ENCODE measurements at places on chromosomes 6 and 20.

DNA sequence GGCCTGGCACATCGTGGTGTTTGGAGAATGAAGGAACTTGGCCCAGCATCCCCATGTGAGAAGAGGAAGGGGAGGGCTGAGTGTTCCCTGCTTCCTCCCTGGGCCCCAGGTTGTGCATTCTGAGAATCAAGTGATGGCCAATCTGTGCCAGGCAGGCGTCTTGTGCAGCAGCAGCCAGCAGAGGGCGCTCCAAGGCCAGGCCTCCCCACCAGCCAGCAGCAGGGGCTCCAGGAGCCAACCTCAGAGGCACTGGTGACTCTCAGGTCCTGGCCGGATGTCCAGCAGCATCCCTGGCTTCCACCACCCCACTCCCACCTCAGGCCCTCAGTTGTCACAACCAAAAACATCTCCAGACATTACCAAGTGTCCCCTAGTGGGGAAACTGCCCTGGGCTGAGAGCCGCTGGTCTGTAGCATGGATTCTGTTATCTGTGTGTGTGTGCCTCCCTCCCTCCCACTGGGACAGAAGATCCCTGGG is 192.0 kb downstream of the PREX1 start:
- DNase-seq = peak; percentile 35
- no peak overlapping the region for H3K27ac ChIP-seq
- no peaks in the 10 kb centered on the region for H3K36me3 ChIP-seq

GRCh38 chr6:84428300-84428907 is 201.0 kb upstream of the CEP162 start:
- no peaks in the 10 kb centered on the region for H3K36me3 ChIP-seq
- no peaks in the 10 kb centered on the region for H3K4me1 ChIP-seq
- H3K27me3 ChIP-seq = peaks cover 5% of the 10 kb centered on the region
- H3K27ac ChIP-seq = no peak overlapping the region
- DNase-seq = peak; percentile 44

DNA sequence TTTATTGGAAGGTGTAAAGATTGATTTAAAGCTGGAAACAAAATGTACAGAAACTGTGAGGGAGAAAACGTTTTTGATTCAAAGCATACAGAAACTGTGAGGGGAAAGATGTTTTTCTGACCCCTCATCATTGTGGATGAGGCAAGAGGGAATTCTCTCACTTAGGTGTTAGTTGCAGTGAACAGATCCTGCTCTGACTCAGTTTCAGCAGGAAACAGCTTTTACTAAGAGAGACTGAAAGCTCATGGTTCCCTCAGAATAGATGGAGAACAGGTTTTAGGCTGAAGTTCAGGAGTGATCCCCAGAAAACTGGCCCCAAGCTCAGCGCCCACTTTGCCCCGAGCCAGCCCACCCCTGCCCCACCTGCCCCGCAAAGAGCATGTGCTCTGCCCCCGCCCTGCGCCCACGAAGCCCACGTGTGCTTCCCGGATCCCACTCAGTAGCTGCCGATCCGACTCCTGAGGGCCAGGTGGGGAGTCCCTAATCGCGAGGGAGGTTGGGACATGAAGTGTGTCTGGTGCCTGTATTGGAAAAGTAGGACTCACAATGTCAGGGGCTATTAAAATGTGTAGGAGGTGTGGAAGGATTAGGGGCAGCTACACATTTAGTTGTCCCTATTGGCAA is 41.2 kb downstream of the DUSP22 start:
- no peak for DNase-seq
- H3K27ac ChIP-seq = no peak overlapping the region
- H3K36me3 ChIP-seq = no peaks in the 10 kb centered on the region
- peaks cover under 1% of the 10 kb centered on the region for H3K4me1 ChIP-seq

GRCh38 chr20:42191140-42191860 is 573.1 kb upstream of the CHD6 start:
- no peaks in the 10 kb centered on the region for H3K36me3 ChIP-seq
- H3K4me1 ChIP-seq = no peaks in the 10 kb centered on the region
- no peak overlapping the region for H3K27ac ChIP-seq

GRCh38 chr6:121652726-121653623 is 217.5 kb downstream of the GJA1 start:
- peaks cover 3% of the 10 kb centered on the region for H3K4me1 ChIP-seq
- no peak overlapping the region for H3K4me3 ChIP-seq
- DNase-seq = peak; percentile 92
- H3K27me3 ChIP-seq = no peaks in the 10 kb centered on the region

DNA sequence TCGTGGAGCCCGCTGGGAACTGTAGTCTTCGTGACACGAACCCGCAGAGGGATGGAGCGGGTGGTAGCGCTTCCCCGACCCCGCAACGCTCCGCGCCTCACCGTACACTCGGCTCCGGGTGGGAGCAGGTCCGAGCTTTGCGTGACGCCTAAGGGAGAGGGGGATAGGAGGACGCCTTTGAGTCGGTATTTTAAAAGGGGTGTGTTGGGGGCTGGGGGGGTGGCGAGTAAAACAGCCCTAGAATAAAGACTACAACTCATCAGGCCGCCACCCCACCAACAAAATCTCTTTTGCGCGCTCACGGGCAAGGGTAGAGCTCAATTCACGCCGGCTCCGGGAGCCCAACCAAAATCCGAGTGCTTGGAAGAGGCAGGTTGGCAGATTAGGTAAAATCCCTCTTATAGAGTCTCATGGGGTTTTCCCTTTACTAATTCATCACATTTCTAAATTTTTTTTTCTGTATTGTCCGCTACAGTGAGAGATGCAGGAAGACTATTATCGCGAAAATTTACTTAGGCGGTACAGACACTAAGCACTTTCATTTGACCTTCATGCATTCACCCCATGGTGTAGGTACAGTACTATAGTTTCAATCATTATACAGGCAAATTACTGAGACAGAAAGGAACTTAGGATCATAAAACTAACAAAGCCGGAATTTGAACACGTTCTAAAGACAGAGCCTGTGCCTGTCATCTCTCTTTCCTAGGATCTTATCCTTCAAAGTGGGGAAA is 706 bp upstream of the SNX14 start:
- peak overlapping the region; percentile 98 for H3K4me3 ChIP-seq
- H3K27me3 ChIP-seq = no peaks in the 10 kb centered on the region
- peak; percentile 29 for DNase-seq
- peaks cover 5% of the 10 kb centered on the region for H3K4me1 ChIP-seq
- H3K27ac ChIP-seq = peak overlapping the region; percentile 97
- no peaks in the 10 kb centered on the region for H3K36me3 ChIP-seq

DNA sequence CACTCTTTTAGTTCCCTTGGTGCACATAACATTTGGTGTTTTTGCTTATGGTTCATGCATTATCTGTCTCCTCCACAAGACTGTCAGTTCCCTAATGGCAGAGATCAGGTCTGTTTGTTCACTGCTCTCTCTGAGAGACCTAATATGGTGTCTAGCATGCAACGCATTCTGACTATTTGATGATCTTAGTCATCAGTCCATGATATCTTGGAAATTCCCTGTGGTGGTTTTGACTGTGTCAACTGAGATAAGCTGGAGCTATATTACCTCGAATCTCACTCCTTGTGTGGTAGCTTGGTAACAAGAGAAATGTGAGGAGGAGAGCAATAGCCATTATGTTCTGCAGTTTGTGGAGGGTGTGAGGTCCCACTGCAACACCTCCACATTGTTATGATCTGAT is 229.8 kb downstream of the FRK start:
- no peaks in the 10 kb centered on the region for H3K36me3 ChIP-seq
- H3K27me3 ChIP-seq = no peaks in the 10 kb centered on the region
- H3K4me1 ChIP-seq = no peaks in the 10 kb centered on the region
- DNase-seq = no peak

- no peaks in the 10 kb centered on the region for H3K36me3 ChIP-seq
- DNase-seq = peak; percentile 34
- peaks cover 9% of the 10 kb centered on the region for H3K27me3 ChIP-seq
- H3K27ac ChIP-seq = no peak overlapping the region
- no peak overlapping the region for H3K4me3 ChIP-seq
Observed at GRCh38 chr6:40845553-40845952, 193.5 kb downstream of the UNC5CL start.

Data from fibroblast of lung (primary cell).